ENCODE measurements at places on chromosomes 3 and 15.
A peak's percentile ranks its signal among the peaks of the same experiment; 100 is the strongest.

- peak; percentile 45 for DNase-seq
Observed at GRCh38 chr3:196688349-196688748, 23.7 kb downstream of the CEP19 start.

- DNase-seq, result peak; percentile 76
Observed at GRCh38 chr15:100873029-100873677, 6.5 kb upstream of the ALDH1A3 start.

DNA sequence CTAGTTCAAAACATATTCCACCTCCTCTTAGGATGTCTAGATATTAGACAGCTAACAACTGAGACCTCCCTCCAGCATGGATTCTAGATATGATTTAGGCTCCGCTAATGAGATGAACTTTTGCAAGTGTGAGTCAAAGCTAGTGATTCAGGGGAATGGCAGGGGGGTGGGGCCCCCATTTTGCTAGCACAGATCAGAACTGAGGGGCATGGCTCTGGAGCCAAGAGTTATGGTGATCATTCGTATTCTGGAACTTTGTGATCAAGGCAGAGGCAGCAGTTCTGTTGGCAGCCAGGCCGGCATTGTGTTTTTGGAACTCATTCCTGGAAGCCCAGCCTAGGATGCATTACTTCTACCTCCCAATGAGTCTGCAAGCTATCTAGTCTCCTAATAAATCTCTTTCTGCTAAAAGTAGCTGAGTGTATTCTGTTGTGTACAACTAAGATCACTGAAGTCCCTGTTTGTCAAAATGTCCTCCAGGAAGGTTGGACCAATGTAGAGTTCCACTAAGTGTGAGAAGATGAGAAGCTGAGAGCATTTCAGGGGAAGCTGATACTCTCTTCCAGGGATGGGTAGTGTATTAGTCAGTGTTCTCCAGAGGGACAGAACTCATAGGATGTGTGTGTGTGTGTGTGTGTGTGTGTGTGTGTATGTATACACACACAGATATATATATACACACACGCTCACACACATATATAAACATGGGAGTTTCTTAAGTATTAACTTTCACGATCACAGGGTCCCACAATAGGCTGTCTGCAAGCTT is 312.7 kb downstream of the TLE3 start:
- DNase-seq, result no peak

- DNase-seq, result no peak
Observed at GRCh38 chr3:183845090-183845489, 19.7 kb upstream of the MAP6D1 start.

DNA sequence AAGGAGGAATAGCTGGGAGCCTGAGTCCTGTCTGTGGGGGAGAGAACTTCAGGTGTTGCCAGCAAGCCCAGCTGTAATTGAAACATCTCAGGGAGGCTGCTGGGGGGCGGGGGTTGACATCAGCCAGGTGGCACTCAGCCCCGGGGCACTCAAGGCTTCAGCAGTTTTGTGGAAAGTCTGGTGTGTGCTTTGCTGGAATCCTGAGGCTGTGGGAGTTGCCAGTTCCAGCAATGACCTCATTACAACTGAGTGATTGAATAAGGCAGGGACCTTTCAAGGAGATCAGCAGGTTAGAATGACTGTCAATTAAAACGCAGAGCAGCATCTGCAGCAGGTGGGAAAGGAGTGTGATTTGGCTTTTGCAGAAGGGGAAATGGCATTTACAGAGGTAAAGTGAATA is 75.7 kb downstream of the FAM43A start:
- no peak for DNase-seq

- DNase-seq, result no peak
Observed at GRCh38 chr15:65824941-65825544, 33.0 kb upstream of the DENND4A start.

GRCh38 chr3:101996832-101997231 is 147.5 kb downstream of the NFKBIZ start:
- no peak for DNase-seq

- no peak for DNase-seq
Observed at GRCh38 chr15:35630532-35630931, 84.6 kb upstream of the DPH6 start.

- DNase-seq, result no peak
Observed at GRCh38 chr3:89360156-89360555, 252.7 kb downstream of the EPHA3 start.

DNA sequence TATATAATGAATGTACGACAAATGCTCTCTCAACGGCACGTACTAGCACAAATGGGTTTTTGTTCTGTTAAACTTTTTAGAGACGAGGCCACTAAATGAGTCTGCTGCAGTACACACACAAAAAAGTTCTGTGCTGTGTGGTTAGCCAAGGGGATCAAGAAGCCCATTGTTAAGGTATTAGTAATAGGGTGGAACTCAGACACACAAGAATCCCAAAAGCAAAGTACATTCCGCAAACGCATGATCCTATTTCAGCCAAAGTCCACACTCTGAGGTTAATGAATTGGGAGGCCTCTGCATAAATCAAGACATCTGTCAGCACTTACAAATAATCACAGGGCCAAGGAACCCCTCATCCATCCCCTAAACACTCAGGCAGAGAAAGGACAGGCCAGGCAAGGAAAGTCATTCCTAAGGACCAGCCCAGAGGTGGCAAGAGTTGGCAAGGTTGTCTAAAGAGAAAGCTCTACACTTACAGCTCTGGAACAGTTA is 12.1 kb downstream of the OSBPL10 start:
- no peak for DNase-seq

- no peak for DNase-seq
Observed at GRCh38 chr15:90036806-90037510, 35.8 kb downstream of the ZNF710 start.

DNA sequence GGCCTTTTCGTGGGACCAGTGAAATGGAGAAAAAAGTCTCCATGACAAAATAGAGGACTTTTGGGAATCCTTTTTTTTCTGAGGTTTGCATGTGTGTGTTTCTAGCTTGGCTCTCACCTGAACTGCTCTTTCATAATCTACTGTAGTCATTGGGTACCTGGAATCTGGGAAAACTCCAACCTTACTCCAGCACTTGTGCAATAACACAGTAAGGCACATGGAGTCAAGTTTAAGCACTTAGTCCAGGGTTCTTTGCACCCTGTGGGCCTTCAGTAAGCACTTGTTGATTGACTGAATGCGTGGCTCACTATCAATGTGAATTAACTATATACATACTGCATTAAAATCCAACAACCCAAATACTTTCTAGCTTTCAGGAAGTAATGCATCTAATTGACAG is 299.5 kb downstream of the ZBTB20 start:
- no peak for DNase-seq

- no peak for DNase-seq
Observed at GRCh38 chr3:15964605-15965442, 167.0 kb upstream of the ANKRD28 start.

DNA sequence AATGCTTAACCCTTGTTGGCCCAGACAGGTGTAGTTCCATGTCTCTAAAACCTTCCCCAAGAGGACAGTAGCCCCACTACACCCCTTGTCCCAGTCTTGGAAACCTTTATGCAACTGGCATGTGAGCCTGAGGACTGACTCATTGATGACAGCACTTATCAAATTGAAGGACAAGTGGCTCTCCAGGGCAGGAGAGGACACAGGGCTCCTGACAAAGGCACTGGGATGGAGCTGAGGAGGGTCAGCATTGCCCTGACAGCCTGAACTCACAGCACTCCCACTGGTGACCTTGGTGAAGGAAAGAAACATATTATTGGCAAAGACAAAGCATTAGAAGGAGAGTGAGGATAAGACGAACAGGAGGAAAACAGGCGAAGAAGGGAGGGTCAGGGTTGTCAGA is 139.9 kb downstream of the EPHB1 start:
- DNase-seq, result no peak

DNA sequence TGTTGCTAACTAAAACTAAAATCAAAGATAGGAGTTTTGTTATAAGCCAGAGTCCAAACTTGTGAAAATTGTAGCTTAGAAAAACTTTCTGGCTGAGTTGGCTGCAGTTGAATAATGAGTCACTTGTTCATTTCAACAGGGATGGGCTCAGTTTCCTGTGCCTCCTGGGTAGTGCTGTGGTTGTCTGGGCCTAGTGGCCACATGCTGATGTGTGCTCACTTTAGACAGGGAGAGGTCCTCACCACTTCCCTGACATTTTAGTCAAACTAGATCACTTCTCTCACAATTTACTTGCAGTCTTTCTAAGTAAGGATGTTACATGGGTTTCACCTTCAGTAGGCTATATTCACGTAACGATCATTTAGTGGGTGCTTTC is 6.3 kb upstream of the UBE2Q2 start:
- DNase-seq, result no peak

Measured in frontal cortex (tissue), 4 donors.